ENCODE measurements at places on chromosomes 7 and 10. TPM values are rescaled to one million over a fixed set of nuclear protein-coding genes. Genes with fewer than 3 reads are reported as not detected.

- no peak for DNase-seq
These were observed 6.5 kb downstream of the CPVL start for GRCh38 chr7:29139796-29140195.

GRCh38 chr7:74300926-74301325 lies 11.7 kb downstream of the CLIP2 start:
- DNase-seq, result no peak

- no peak for DNase-seq
These were observed 48.6 kb upstream of the SLIT1 start for GRCh38 chr10:97234400-97234799.

DNA sequence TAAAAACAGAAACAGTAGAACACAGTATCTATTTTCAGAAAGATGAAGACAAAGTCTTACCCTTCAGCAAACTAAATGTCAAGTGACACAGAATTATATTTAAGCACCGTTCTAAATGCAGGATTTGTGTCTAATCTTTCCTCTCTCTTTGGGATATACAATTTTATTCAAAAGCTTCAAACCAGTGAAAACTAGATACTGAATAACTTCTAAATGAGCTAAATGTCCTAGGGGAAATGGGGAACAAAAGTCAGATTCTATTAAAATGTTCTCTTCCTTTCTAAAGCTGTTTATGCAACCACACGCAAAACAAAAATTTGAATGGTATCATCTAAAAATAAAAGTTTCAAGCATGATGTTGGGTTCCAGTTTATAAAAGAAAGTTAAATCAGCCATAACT lies 136.4 kb upstream of the AOAH start:
- DNase-seq, result no peak

GRCh38 chr10:79349072-79349491 lies 1.8 kb downstream of the PPIF start:
- DNase-seq, result peak; percentile 9

DNA sequence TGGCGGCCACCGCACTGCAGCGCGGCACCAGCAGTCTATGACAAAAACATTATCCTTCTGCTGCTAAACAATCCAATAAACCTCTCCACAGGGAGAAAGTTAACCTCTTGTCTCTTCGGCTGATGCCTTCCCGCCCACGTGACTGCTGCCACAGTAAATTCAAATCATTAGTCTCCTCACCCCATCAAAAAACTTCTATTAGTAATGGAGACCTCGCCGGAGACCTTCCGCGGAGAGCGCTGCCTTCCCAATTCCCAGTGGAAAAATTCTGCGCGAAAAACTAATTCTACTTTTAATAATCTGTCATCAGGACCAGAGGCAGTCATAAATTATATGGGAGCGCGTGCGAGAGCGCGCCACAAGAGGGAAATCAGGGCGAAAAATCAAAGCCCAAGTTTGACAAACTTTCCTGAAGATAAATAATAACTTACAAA lies 90.0 kb upstream of the PAX2 start:
- no peak for DNase-seq

- no peak for DNase-seq
These were observed 47.8 kb downstream of the HERPUD2 start for GRCh38 chr7:35647171-35647574.

GRCh38 chr7:49670991-49671390 lies 102.4 kb upstream of the VWC2 start:
- no peak for DNase-seq

- DNase-seq, result no peak
These were observed 11.7 kb downstream of the PTPRE start for GRCh38 chr10:127918572-127918971.

DNA sequence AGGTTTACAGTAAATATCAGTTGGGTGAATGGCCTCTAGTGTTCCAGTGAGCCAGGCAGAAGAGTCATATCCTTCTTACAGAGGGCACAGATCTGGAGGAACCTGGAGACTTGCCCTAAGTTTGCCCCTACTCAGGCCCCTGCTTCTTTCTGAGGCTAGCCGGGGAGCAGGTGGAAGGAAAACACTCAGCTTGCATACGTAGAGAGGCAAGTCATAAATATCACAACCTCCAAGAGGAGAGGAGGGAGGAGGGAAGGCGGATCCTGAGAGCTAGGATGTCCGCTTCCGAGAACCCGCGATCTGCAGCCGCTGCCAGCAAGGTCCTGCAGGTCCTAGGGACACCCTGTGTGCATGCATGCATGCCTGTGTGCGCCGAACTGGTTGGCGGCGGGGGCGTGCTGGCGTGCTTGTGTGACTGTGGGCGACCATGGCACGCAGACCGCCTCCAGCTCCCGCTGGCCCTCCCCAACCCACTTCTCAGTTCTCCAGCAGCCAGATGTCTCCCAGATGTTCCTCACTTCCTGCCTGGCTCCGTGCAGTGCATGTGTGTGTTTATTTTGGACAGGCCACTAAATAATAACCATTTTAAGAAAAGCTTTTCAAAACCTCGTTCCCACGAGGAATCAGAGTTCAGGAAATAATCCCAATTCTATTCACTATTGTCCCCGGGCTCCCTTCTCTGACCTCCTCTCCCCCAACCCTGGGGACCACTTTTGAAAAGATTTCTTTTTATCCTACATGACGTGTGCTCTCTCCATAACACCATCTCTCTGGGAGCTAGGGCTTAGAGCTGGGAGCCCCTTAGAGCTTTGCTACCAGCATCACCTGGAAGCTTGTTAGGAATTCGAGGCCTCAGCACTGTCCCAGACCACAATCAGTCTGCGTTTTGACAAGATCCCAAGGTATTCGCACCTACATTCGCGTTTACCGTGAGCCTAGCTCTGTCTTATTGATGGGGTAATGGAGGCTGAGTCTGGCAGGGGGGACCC lies 32.4 kb downstream of the UNC5B start:
- DNase-seq, result peak; percentile 57

GRCh38 chr10:133559216-133559615 lies 6.2 kb downstream of the SYCE1 start:
- no peak for DNase-seq

DNA sequence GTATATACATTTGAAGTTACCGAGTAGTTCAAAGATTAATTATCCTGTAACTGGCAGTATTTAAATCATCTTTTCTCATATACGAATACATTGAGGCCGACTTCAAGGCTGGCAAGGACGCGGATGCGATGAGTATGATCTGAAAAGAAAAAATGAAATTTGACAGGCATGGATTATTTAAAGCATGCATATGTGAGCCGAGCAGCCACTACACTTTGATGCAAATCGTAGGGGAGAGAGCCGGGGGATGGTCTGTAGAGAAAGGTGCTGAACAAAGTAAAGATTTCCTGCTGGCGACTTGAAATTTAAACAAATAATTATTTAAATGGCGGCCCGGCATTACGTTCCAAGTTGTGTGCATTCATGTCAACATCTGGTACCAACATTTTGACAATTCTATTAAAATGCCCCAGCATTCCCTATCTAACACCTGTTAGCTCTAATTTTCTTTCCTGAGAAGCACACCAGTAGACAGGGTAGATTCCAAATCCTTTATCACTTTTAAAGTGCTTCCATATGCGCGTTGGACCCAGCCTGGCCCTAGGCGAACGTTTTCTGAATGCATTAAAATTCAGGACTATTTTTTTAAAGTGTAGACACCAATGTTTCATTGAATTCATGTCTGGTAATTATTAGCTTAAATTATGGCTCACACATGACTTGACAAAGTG lies 188.7 kb downstream of the EMX2 start:
- no peak for DNase-seq

GRCh38 chr10:68001000-68001399 lies 74.1 kb downstream of the HERC4 start:
- no peak for DNase-seq

DNA sequence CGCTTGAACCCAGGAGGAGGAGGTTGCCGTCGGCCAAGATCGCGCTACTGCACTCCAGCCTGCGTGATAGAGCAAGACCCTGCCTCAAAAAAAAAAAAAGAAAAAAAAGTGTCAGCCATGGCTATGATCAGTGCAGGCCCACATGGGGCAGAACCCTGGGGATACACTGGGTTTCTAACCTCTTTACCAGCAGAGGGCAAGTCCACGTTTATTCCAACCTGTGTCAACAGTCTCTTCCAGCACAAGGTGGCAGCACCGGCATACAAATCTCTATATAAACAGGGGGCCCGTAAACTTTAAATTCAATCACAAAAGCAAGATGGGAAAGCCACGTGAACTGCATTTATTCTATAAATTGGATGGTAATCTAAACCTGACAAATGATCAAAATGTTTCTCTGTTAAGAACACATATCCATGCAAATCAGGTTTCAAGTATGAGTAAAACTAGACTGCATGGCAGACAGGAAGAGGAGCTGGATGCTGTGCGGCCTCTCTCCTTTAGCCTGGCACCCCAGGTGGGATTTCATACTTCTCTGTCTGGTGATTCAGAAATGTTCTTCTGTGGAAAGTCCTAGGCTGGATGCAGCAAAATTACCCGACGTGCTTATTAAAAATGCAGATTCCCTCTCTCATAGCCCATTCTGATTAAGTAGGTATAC lies 60.0 kb upstream of the STEAP1B start:
- DNase-seq, result peak; percentile 74

Gene DNAJC12
- total RNA-seq, result 11.7 TPM

Gene CLCN1
- 1.2 TPM for total RNA-seq

Gene TMEM130
- 0.26 TPM for total RNA-seq

Gene MTG1
- total RNA-seq, result 50.6 TPM

Gene TUBAL3
- total RNA-seq, result 0.49 TPM

Gene RASA4B
- total RNA-seq, result 24.7 TPM

Gene ASAH2
- total RNA-seq, result 2.8 TPM

All from mucosa of gallbladder (tissue), 1 donor.